ENCODE measurements at places on chromosomes 6 and 20. TPM values are rescaled to one million over a fixed set of nuclear protein-coding genes. Genes with fewer than 3 reads are reported as not detected.

Gene PAX1
- total RNA-seq, result not detected

Gene CGA
- total RNA-seq, result not detected

Gene SLC22A1
- total RNA-seq, result 2.7 TPM

Gene DEFB124
- total RNA-seq, result not detected

Gene C6orf141
- total RNA-seq, result 2.1 TPM

Gene MRS2
- 21.3 TPM for total RNA-seq

Gene COL19A1
- not detected for total RNA-seq

Gene SNAI1
- 10.6 TPM for total RNA-seq

Gene CALHM5
- total RNA-seq, result 1.9 TPM

Gene CRISP2
- total RNA-seq, result not detected

Gene WFDC8
- total RNA-seq, result not detected

Gene PROKR2
- total RNA-seq, result not detected

Gene NMBR
- not detected for total RNA-seq

DNA sequence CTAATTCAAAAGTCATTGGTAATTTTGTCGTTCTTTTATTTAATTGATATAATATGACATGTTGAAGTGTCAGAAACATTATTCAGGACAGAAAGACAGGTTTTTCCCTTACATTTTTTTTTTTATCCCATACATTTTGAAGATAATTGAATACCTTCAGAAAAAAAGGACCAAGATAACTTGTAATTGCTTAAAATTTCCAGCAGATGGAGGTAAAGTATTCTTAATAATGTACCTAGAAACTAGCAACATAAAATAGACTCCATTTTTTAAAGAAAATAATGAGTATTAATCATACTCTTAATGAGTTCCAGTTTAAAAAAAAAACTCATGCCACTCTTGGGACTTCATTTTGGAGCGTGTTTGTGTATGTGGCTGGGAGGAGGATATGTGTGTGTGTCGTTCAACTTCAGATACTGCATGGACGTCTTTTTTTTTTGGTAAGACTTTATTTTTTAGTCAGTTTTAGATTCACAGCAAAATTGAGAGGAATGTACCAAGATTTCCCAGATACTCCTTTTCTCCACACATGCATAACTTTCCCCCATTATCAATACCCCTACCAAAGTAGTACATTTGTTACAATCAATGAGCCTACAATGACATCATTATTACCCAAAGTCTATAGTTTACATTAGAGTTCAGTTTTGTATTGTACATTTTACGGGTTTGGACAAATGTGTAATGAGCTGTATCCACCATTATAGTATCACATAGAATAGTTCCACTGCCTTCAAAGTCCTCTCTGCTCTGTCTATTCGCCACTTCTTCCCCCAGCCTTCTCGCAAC, 79.4 kb downstream of the ROS1 start:
- no peak for DNase-seq

DNA sequence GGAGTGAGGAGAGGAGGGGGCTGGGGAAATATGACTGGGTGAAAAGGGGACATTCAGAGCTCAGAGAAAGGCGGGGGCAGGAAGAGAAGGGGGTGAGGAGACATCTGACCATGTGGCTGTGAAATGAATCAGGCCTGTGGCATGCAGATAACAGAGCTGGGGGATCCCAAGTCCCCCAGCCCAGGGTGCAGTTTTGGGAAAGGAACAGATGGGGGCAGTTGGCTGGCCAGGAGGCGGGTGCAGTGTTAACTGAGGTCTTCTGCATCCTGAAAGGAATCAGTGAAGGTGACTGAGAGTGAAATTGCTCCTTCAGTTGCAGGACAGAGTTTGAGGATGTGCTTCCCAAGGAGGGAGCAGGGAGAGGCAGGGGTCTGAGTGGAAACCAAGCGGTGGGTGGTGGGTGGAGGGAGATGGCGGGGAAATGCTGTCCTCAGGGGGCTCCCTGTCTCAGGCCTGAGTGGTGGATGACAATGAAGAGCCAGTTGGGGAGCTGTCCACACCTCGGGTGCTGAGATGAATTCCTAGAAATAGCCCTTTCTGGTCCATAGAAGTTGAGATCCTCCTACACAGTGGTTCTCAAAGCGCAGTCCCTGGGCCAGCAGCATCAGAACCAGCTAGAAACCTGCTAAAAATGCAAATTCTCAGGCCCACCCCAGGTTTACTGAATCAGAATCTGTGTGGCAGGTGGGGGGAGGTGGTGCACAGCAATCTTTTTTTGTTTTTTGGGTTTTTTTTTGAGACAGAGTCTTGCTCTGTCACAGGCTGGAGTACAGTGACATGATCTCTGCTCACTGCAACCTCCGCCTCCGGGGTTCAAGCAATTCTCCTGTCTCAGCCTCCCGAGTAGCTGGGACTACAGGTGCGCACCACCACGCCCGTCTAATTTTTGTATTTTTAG, 26.0 kb upstream of the CCDC167 start:
- DNase-seq, result no peak

DNA sequence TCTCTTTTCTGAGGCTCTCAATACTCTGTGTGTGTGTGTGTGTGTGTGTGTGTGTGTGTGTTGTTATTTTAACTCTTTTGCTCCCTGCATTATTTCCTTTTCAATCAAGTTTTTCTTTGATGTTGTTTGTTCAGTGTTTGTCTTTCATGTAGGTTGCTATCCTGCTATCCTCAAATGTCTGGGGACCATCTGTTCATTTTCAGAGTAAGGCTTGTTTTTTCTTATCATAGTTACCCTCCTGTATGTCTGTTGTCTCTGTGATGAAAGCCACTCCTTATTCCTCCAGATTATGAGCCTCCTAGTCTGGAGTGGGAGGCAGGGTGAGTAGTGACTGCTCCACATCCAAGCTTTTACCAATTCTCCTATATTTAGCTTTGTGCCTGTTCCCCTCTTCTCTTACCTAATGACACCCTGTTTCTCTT, 9.2 kb downstream of the ENPP3 start:
- DNase-seq, result no peak

- DNase-seq, result no peak
Observed at GRCh38 chr6:28537509-28538140, 11.9 kb downstream of the GPX5 start.

- no peak for DNase-seq
Observed at GRCh38 chr6:105818505-105818904, 267.6 kb upstream of the PRDM1 start.

DNA sequence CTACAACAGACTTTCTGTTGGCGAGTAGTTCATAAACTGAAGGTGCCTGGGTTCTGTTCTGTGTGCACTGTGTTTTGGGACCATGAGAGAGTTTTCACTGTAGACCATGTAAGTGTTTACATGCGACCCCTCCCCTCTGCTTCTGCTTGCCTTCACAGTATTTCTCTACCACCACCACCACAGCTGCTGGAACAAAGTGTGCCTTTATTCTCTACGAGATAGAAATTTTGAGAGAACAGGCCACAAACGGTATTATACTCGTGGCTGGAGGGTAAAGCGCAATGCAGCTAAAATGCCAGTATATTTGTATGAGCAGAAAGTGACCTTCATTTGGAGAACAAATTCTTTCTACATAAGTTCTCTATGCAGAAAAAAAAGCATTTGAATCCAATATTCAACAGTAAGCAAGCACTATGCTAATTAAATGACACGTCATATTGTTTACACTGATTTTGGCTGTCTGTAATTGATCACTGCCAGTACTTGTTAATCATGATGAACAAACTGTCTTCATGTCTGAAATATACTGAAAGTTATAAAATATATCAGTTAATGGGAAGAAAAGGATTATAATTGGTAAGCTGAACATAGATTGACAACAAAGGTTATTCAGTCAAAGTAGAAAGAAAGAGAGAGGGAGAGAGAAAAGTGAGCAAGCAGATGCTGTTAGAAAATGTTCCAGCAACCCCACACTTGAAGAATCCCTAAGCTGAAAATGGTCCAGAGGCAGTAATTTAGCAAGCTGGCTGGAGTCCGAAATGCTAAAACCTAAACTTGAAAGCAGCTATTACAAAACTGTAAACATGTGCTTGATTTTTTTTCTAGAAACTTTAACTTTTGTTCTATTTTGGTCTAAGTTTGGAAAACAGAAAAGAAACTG, 8.8 kb downstream of the CLDN20 start:
- no peak for DNase-seq

- DNase-seq, result no peak
Observed at GRCh38 chr20:10236540-10237533, 18.2 kb downstream of the SNAP25 start.

- no peak for DNase-seq
Observed at GRCh38 chr6:68826501-68826900, 191.4 kb downstream of the ADGRB3 start.

GRCh38 chr6:11139051-11139960, 27.8 kb upstream of the ERVFRD-1 start:
- DNase-seq, result no peak

DNA sequence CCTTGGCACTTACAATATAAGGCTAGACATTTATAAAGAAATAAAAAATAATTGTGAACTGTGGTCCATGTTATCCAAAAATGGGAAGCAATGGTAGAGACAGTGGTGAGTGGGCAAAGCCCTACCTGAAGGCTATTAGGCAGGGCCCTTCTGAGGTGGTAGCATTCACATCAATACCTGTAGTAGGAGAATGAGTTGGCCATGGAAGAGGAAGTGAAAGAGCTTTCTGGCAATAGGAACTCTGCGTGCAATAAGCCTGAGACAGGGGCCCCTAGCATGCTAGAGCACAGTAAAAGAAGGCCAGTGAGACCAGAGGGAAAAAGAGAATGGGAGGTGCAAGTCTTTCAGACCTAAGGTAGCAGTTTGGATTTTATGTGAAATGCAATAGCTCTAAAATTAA, 754.5 kb downstream of the PTPRT start:
- DNase-seq, result no peak

DNA sequence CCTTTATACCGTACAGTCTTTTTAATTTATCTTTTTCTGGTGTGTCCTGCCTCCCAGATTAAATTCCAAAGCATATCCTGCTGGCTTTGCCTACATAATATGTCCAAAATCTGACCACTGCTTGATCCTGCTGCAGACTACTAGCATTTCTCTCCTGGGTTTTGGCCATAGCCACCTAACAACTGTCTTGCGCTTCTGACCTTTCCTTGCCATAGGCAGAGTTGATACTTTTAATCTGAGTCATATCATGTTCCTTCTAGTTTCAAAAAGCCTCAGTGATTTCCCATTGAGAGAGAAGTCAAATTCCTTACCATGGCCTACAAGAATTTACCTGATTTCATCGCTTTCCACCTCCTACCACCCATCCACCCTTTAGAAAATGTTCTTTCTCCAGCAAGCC, 104.8 kb downstream of the BCKDHB start:
- DNase-seq, result no peak

GRCh38 chr20:50583442-50584150, 73.4 kb downstream of the PTPN1 start:
- DNase-seq, result peak; percentile 55

GRCh38 chr6:149179431-149179830, 138.1 kb upstream of the TAB2 start:
- no peak for DNase-seq

GRCh38 chr20:45098103-45098773, 2.7 kb downstream of the KCNS1 start:
- no peak for DNase-seq

DNA sequence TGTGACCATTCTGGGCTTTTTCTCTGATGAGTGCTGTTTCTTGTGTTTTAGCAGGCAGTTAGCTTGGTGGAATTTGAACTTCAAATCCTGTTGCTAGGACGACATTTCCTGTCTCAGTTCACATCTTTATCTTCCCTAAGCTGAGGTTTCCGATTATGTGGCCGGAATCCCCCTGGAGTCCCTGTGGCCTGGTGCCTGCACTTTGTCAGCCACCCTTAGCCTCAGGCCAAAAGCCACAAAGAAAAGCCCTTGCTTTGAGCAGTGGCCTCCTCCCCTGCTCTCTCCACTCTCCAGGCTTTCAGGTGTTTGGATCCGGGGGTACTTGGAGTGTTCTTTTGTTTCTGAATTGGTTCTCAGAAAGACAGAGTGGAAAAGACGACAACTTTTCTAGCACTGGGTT, 59.9 kb upstream of the PMEPA1 start:
- DNase-seq, result no peak

- DNase-seq, result no peak
Observed at GRCh38 chr20:5703681-5704101, 46.5 kb upstream of the SHLD1 start.

DNA sequence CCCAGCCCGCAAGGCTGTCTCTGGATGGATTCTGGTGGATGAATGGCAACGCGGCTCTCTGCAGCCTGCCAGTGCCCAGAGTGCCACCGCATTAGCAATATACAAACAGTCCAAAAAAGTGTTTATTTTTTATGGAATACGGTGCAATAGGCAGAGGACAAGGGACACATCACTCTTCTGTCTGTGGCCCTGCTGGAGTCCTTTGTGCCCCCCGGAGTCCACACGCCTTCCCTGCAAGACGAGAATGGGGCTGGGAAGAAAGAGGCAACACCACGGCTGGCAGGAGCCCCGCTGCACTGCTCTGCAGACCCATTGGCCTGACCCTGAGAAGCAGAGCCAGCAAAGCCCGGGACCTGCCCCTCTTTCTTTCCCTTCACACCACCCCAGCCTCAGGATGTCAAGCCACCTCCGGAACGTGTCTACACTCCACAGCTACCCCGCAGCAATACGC, 196.3 kb downstream of the SYNDIG1 start:
- DNase-seq, result no peak

DNA sequence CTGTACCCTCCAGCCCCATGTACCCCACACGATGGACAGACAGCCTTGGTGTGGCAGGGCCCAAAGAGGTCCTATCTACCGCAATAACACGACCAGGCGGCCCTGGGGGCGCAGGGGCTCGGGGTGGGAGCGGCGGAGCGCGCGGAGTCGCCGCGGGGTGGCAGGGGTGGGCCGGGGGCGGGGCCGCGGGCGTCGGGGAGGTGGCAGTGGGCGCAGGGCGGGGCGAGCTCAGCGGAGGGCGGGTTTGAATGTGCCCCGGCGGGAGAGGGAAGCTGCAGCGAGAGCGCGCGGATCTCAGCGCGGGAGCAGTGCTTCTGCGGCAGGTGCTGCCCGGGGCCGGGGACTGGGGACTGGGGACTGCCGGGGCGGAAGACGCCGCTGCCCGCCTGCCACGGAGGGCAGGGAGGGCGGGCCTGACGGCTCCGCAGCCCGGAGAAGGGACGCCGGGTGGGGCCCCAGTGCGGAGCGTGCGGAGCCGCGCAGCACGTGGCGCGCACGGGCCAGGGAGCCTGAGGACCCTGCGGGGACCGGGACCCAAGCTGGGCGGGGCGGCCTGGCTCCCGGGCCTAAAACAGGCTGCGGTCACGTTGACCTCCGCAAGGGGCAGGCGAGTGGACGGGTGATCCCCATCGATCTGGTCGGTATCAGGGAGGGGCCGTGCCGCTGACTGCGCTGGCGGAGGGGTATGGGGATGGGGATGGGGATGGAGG, at the start of gene SLC29A1:
SLC29A1 (plus strand) TSS at position 277 of the 710 bp plus-strand sequence. CDS start 3,719 bp downstream, outside the sequence.
- peak; percentile 91 for DNase-seq

DNA sequence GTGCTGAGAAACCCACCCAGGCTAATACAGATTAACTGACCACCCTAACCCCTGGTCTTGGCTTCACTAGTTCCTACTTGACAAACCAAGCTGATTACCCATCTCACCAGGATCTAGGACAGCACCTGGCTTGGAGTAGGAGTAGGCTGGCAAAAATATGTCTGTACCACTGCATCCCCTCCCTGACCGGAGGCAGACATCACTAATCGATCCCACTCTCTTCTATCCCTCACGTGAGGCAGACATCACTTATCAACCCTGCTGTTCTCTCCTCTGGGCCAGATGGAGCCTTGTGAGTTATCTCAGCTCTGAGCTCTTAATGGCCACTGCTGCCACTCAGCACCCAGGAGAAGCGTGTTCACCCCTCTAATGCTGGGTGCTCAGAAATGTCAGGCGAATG, 324.3 kb downstream of the CDH4 start:
- no peak for DNase-seq
